ENCODE measurements at places on chromosomes 12 and 14.

GRCh38 chr14:99286761-99287160 is 14.8 kb upstream of the BCL11B start:
- no peak for DNase-seq

GRCh38 chr12:65808580-65808979 is 15.7 kb upstream of the HMGA2 start:
- DNase-seq, result no peak

- no peak for DNase-seq
Observed at GRCh38 chr14:99803803-99804202, 10.6 kb downstream of the EML1 start.

DNA sequence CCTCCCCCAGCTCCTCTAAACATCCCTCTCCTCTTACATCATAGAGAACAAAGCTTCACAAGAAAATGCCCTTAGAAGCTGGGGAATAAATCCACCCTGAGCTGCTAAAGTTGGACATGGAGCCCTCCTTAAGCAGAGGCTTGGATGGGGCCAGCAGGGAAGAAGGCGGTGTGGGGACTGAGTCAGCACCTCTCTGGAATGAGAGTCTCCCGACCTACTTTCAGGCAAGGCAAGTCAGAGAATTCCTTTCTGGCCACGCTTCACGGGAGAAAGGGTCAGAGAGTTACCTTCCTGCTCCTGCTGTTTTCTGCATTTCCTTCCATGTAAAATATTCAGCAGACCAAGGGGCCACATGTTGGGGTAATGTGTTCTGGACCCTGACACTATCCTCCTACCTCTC is 113.3 kb upstream of the PRB2 start:
- no peak for DNase-seq

- DNase-seq, result no peak
Observed at GRCh38 chr12:75507086-75507485, 4.3 kb downstream of the KRR1 start.
